Kidney (tissue), 22 donors: ENCODE measurements at places on chromosomes 3 and 15. TPM values are rescaled to one million over a fixed set of nuclear protein-coding genes. Genes with fewer than 3 reads are reported as not detected.

MYH15 gene
- not detected for polyA plus RNA-seq

STRIT1 gene
- polyA plus RNA-seq = 1.8 TPM

CCDC80 gene
- polyA plus RNA-seq = 12.0 TPM

EEFSEC gene
- 23.2 TPM for polyA plus RNA-seq

P4HTM gene
- polyA plus RNA-seq = 72.6 TPM

AGBL1 gene
- not detected for polyA plus RNA-seq

CD96 gene
- polyA plus RNA-seq = 0.09 TPM

GABRG3 gene
- polyA plus RNA-seq = not detected

DZIP3 gene
- polyA plus RNA-seq = 9.4 TPM

TM6SF1 gene
- 2.6 TPM for polyA plus RNA-seq

HIGD2B gene
- not detected for polyA plus RNA-seq

RBP2 gene
- 13.5 TPM for polyA plus RNA-seq

WNT7A gene
- polyA plus RNA-seq = 0.13 TPM

MGLL gene
- polyA plus RNA-seq = 74.2 TPM

DNA sequence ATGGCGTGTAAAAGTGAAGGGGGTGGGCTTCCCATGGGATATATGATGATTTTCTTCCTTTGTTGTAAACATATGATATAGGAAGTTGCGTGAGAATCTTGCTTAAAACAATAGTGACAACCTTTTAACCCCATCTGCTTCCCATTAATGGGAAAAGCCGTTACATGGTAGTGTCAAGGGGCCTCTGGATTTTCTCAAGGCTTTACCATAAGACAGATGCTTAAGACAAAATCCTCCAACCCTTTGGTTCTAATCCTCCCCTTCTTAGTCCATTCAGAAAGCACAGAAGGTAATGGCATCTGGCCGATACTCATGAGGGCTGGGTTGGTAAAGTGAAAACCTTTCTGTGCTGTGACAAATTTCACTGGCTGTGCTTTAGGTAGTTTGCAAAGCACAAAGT is 25.0 kb downstream of the DPH3 start:
- no peak for DNase-seq

GRCh38 chr3:155763870-155764463 is 19.1 kb upstream of the PLCH1 start:
- DNase-seq = no peak

DNA sequence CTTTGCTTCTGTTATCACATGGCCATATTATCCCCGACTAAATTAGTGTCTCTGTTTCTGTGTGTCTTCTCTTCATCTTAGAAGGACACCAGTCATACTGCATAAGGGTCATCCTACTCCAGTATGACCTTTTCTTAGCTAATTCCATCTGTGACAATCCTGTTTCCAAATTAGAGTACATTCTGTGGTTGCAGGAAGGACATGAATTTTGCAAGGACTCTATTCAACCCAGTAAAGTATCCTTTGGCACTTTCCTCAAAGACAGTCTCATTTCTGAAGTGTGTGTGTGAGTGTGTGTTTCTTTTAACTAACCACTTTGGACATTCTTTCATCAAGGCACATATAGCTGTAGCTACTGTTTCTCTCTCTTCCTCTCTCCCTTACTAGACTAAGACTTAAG is 15.2 kb upstream of the MME start:
- DNase-seq = no peak

DNA sequence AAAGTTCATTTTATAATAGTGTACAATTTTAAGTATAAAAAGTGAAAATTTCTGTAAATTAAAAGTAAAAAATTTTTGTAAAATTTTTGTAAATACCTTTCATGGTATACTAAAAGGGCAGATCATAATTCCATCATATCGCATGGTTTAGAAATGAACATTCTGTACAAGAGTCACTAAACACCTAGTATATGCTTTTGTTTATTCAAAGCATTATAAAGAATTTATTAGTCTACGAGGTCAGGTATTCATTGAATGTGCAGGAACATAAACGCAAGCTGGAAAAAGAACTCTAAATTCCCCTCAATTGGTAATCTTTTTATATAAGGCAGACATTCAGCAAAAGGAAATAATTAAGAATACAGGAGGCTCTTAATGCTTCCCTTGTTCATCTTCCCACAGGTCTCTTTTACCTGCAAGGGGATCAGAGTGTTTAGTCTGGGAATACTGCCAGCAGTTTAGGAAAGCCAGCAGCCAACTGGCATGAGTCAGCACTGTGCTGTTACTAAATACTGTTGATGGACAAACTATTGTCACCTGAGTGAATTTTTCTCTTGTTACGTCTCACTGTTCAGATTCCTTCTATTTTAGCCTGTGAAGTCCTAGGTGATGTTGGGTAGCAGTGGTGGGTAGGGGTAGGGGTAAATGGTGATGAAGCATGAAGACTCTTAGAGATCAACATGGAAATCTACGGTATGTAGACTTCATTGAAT is 70.1 kb downstream of the UQCC5 start:
- no peak for DNase-seq

DNA sequence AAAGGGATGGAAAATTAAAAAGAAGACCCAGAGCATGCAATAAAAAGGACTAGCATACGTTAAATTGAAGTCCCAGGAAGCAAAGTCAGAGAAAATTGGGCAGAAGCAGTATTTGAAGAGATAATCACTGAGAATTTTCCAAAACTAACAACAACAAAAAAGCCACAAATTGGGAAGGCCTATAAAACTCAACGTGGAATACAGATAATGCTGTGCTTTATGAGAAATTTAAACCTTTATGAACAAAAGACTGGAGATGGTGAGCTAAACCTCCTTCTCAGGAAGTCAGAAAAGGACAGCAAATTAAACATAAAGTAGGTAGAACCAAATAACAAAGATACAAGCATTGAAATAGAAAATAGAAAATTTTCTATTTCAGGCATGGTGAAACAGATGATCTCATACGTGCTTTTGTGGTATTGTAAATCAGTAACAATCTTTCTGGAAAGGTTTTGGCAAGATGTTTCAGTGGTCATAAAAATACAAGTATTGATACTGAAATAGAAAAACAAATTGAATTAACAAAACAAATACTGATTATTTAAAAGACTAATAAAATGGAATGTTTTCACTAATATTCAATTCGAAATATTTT is 55.6 kb downstream of the LYSMD4 start:
- no peak for DNase-seq

DNA sequence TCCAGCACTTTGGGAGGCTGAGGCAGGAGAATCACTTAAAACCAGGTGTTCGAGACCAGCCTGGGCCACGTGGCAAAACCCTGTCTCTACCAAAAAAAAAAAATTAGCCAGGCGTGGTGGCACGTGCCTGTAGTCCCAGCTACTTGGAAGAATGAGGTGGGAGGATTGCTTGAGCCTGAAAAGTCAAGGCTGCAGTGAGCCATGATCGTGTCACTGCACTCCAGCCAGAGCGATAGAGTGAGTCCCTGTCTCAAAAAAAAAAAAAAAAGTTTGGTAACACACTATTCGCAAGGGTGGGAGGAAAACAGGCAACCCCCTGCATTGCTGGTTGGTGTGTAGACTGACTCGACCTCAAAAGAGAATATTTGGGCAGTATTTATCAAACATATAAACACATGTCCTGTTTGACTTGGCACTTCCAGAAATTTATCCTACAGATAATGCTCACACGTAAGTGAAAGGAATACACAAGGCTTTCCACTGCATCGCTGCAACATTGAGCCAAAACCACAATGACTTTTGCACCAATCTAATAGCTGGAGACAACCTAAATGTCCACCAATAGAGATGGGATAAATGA is 3.1 kb upstream of the ANPEP start:
- no peak for DNase-seq

- peak; percentile 33 for DNase-seq
Observed at GRCh38 chr3:55490276-55490913, 3.3 kb upstream of the WNT5A start.

- DNase-seq = no peak
Observed at GRCh38 chr15:65902373-65902772, 33.1 kb downstream of the RAB11A start.

- DNase-seq = no peak
Observed at GRCh38 chr15:37135225-37135624, 34.9 kb upstream of the MEIS2 start.

- DNase-seq = no peak
Observed at GRCh38 chr3:106332884-106333283, 464.1 kb upstream of the CBLB start.

DNA sequence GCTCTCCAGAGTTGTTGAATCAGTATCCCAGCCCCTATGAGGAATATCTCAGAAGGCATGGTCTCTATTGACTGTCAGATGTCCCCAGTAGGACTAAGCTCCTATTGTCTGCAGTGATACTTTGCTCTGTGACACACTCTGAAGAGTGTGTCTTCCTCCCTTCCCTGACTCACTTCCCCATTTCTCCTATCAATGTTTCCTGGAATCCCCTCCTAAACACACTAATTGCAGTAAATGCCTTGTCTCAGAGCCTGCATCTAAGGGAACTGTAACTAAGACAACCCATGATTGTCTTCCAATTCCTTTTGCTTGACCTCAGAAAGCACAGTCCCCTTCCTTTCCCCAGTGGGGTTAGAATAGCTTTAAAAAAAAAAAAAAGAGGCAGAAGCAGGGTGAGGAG is 397.3 kb upstream of the PROK2 start:
- no peak for DNase-seq

DNA sequence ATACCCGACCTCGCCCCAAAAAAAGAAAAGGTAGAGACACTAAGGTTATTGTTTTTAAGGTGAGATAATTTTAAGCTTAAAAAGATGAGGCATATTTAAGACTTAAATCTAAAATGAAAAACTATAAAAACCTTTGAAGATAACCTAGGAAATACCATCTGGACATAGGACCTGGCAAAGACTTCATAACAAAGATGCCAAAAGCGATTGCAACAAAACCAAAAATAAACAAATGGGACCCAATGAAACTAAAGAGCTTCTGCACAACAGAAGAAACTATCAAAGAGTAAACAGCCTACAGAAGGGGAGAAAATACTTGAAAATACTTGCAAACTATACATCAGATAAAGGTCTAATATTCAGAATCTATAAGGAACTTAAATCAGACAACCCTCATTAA is 80.9 kb downstream of the TMCC1 start:
- DNase-seq = no peak

- DNase-seq = no peak
Observed at GRCh38 chr3:194713299-194714136, 27.8 kb downstream of the FAM43A start.

- DNase-seq = peak; percentile 57
Observed at GRCh38 chr3:66693461-66694031, 192.7 kb upstream of the LRIG1 start.

- DNase-seq = no peak
Observed at GRCh38 chr3:46489381-46489780, 8.4 kb upstream of the RTP3 start.

DNA sequence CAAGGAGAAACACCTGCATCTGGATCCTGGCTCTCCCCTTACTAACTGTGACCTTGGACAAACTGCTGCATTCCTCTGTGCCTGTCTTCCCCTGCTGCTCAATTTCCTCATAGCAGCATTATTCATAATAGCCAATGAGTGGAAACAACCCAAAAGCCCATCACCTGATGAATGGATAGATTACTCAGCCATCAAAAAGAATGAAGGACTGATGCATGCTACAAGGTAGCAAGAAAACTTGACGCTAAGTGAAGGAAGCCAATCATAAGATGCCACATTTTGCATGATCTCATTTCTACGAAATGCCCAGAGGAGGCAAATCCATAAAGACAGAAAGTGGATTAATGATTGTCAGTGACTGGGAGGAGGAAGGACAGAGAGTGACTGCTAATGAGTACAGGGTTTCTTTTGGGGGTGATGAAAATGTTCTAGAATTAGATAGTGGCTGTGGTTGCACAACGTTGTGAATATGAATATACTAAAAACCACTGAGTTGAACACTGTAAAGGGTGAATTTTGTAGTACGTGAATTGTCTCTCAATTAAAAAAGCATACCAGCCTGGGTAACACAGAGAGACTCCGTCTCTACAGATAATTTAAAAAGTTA is 11.2 kb downstream of the IGDCC4 start:
- no peak for DNase-seq

- DNase-seq = no peak
Observed at GRCh38 chr3:139217633-139218032, 126.2 kb upstream of the MRPS22 start.

DNA sequence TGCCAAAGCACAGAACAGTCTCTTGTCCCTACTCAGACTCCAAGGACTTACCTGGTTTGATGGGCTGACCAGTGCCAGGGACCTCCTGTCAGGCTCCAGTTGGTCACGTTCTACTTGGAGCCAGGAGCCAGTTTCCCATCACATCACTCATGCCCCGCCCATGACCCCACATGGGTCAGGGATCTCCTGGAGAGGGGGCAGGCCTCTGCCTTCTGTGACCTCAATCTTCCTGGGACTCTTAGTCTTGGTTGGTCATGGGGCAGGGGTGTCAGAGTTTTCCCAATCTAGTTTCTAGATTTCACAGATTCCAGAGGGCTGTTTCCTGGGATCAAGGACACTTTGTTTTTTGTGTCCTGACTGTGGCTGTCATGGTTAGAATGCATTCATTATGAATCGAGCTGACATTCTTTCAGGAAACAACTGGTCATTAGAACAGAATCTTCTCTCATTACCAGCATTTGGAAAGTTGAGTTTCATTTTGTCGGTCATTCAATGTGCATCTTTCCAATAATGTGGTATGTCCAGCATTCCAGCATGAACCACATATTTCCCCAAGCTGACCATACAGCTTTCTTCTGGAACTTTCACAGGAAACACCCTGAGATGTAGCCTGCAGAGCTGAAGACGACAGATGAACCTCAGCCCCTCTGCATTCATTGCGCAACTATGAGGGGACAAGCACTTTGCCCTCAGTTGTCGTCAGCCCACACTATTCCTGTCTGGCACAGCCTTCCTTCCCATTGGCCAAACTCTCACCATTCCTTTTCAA is 19.8 kb downstream of the CYP19A1 start:
- no peak for DNase-seq

- no peak for DNase-seq
Observed at GRCh38 chr15:100559330-100559729, 30.6 kb upstream of the CERS3 start.

GRCh38 chr15:25180606-25181292 is 226.0 kb downstream of the SNRPN start:
- no peak for DNase-seq
